ENCODE measurements at places on chromosomes 13 and 19.

- no peak for DNase-seq
These were observed 88.2 kb upstream of the MBNL2 start for GRCh38 chr13:97133955-97134354.

GRCh38 chr13:97544031-97544765, 110.2 kb downstream of the RAP2A start:
- DNase-seq, result peak; percentile 56

GRCh38 chr13:26202365-26202972, 19.6 kb downstream of the RNF6 start:
- DNase-seq, result peak; percentile 14

- no peak for DNase-seq
These were observed 1131.3 kb upstream of the ATXN8OS start for GRCh38 chr13:68976287-68976686.

- peak; percentile 89 for DNase-seq
These were observed 125.1 kb downstream of the NALCN start for GRCh38 chr13:101291206-101291605.

- no peak for DNase-seq
These were observed 7.6 kb downstream of the F2RL3 start for GRCh38 chr19:16896146-16897028.

DNA sequence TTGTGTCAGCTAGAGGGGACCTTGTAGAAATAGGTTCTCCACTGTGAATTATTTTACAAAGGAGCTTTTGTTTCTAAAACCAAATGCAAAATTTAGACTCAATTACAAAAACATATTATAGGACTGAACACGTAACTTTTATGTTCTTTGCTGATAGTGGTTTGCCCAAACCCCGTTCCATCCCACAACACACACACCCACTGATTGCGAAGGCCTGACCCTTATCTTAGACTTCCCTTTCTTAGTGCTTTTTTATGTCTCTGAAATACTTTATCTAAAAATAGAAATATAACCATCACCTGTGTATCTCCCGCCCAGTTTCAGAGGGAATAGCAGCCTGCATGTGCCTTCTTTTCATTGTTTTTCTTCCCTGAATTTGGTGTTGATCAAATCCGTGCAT, 13.0 kb downstream of the CCNA1 start:
- no peak for DNase-seq

- peak; percentile 9 for DNase-seq
These were observed at the start of gene MLNR for GRCh38 chr13:49220036-49220855. TSS of gene MLNR (plus strand) at chr13:49220338. CDS start at chr13:49220338, 0 bp downstream.

DNA sequence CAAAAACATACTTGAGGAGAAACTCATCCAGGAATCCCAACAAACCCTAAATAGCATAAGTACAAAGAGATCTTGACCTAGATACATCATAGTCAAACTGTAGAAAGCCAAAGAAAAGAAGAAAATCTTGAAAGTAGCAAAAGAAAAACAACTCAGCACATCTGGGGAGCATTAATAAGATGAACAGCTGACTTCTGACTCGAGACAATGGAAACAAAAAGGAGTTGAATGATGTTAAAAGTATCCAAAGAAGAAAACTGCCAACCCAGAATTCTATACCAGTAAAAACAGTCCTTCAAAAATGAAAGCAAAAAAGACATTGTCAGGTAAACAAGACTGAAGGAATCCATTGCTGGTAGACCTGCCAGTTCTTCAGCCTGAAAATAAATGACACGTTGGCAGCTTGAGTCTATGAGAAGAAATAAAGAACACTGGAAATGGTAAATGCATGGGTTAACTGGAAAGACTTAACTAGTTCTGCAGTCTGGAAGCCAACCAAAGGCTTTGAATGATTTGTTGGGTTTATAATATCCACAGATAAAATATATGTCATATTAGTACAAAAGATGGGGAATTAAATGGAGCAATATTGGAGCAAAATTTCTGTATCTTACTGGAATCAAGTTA, 46.8 kb downstream of the TSSK6 start:
- DNase-seq, result no peak

GRCh38 chr19:37989855-37990254, 82.8 kb downstream of the SIPA1L3 start:
- DNase-seq, result no peak

DNA sequence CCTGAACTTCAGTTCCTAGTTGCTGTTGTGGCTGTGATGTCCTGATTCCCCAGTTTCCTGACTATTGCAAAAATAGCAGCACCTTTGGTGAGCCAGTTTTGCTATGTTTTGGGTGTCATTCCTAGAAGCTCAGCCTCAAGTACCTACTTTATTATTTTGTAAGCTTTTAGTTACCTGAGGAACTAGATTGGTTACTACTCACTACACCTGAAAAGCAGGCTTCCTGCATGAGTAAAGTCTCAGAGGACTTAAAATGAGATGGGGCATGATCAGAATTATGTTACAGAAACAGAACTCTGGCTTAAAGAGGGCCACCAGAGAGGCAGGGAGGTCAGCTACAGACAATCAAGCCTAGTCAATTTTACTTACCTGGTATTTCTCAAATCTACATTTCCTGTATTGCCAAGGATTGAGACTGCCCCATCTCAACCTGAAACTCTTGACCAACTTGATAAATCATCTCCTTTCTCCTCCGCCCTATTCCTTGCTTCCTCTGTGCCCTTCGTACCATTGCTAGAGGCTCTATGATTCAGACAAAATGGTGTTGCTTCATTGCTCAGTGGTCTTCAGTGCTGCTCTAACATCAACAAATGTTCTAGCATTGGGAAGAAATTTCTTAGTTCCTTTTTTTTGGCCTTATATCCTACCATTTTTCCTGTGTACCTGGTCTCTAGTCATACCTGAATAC, 58.9 kb downstream of the RAP2A start:
- no peak for DNase-seq

DNA sequence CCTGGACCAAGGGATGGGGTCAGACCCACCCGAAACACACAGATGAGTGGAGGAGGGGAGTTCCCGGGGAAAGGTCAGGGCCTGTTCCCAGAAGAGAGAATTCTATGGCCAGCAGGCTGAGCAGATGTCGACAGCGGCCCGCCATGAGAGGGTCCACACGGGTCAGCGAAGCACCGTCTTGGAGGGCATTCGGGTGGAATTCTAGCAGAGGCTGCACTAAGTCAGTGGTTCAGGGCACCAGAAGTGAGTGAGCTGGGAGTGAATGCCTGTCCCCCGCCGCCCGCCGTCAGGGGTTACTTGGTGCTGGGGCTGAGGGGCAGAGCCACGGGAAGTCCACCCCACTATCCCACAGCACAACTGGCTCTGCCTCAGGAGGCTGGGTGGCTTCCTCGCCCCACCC, 96.2 kb upstream of the VSTM2B start:
- DNase-seq, result no peak

DNA sequence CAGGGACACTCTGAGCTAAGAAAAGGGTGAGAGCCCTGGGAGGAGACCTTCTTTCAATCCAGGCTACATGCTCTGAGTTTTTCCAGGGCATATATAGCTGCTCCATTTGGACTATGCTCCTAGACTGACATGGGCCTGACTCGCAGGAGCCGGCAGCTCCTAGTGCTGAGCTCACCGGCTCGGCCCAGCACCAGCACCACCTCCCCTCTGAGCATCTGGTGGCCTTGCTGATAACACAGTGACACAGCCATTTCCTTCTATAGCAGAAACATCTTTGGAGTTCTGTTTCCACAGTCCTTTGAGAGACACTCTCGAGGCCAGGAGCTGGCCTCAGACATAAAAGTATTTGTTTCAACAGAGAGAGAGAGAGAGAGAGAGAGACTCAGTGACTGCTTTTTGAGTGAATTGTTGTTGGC, 184.9 kb downstream of the TM9SF2 start:
- peak; percentile 44 for DNase-seq
